GM13977 (cell line): ENCODE measurements at places on chromosomes 1 and 21.
A peak's percentile ranks its signal among the peaks of the same experiment; 100 is the strongest.

DNA sequence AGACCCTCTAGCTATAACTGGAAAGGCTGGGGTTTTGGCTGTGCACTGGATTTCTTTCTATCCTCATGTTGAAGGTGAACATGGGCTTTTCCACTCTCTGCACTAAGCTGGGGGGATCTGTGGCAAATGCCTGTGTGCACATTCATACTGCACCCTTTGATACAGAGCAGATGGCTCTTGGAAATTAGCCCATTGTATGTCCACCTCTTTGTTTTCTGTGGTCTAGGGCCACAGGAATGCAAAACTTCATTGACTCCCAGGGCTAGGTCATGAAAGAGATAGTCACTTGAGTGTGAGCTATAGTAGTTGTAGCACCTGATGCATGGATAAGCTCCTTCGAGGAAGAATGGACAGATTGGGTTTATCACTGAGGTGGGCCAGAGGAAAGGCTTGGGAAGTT lies 5.7 kb upstream of the OR14A16 start:
- DNase-seq, result no peak

GRCh38 chr1:231376875-231377549 lies 38.9 kb downstream of the SPRTN start:
- DNase-seq, result no peak

DNA sequence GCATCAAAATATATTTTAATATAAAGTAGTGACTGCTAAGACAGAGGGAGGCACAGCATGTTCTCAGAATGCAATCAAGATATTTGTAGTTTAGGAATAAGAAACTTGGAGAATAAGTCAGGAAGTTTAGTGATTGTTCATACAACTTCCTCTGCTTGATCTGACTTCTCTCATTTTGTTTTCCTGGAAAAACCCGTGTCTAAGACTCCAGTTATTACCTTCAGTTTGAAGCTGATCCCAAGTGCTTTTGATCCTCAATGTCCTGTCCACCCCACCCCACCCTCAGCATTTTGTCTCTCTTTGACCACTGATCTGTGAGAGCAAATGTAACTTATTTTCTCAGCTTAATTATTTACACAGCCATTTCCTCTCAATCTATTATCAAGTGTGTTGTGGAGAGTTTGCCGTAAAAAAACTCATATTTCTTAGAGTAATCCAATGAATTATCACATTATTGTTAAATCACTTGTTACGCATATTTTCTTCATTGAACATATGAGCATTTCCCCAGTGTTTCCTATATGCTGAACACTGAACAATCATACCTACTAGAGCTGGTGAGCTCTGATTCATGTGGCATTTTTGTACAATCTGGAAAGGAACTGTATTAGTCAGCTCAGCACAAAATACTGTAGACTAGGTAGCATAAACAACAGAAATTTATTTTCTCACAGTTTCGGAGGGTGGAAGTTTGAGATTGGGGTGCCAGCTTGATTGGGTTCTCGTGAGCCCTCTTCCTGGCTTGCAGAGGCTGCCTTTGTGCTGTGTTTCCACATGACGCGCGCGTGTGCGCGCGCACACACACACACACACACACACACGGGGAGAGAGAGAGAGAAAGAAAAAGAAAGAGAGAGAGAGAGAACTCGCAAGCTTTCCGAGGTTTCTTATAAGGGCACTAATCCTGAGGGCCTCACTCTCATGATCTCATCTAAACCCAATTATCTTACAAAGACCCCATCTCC lies 65.5 kb upstream of the DPYD start:
- DNase-seq, result no peak

DNA sequence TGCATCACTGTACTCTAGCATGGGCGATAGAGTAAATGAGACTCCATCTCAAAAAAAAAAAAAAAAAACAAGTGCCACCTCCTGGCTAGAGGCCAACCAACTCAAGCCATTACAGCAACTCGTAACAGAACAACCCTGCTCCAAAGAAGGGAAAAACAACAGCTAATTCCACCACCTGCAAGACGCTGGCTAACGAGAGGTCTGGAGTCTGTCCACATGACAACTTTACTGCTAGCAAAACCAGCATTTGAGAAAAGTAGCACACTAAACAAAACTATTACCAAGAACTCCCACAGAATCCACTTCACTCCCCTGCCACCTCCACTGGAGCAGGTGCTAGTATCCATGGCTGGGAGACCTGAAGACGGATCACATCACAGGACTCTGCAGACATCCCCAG lies 24.1 kb upstream of the EGLN1 start:
- DNase-seq, result no peak

DNA sequence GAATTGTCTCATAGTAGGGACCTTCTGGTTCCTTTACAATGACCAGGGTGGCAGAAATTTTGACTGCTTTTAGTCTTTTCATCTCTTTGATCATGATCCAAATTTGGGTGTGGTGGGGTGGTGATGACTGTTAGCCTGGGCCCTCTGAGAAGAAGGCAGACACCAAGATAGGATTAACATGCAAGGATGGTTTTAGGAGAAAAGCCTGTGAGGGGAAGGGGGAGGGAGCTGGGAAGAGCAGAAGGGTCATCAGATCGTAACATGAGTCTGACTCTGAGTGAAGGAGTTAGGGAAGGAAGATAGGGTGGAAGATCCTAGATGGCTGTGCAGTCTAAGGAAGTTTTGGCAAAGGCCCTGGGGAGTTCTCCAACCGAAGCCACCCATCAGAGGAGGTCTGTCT lies 28.5 kb upstream of the CAMSAP2 start:
- DNase-seq, result no peak

DNA sequence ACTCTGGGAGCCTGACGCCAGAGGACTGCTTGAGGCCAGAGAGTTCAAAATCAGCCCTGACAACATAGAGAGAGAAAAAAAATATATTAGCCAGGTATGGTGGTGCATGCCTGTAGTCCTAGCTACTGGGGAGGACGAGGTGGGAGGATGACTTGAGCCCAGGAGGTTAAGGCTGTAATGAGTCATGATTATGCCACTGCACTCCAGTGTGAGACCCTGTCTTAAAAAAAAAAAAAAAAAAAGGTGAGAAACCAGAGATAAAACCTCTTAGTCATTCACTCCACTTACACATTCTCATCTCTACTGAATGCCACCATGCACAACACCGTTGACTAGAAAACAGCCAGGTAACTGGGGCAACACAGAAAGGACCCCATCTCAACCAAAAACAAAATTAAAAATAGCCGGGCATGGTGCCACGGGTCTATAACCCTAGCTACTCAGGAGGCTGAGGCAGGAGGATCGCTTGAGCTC lies 178.1 kb downstream of the SLC45A1 start:
- DNase-seq, result peak; percentile 40

GRCh38 chr1:15959827-15960446 lies 16.0 kb downstream of the ZBTB17 start:
- DNase-seq, result no peak

DNA sequence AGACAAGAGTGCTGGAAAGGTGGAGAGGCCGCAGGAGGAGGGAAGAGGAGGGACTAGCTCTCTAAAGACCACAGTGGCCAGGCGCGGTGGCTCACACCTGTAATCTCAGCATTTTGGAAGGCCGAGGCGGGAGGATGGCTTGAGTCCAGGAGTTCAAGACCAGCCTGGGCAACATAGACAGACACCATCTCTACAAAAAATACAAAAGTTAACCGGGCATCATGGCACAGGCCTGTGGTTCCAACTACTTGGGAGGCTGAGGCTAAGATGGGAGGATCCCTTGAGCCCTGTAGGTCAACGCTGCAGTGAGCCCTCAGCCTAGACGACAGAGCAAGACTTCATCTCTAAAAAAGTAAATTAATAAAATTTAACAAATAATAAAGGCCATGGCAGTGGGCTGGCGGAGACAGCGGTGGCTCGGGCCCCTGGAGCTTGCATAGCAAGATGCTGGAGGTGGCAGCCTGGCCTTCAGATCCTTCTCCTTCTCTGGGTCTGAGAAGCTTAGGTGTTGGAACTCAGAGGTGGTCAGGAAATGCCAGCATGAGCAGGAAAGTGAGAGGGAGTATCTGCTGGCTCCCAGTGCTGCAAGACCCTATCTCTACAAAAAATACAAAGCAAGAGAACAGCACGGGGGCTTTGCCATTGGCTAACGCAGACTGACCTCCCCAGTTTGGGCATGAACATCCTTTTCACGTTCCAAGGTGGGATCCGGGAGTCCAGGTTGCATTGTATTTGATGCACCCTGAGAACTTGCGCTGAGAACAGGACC lies 10.7 kb downstream of the WNT3A start:
- DNase-seq, result no peak

- DNase-seq, result peak; percentile 39
Observed at GRCh38 chr1:160777486-160778089, 18.4 kb upstream of the LY9 start.

GRCh38 chr1:169295425-169295824 lies 72.2 kb downstream of the NME7 start:
- no peak for DNase-seq

GRCh38 chr1:151830055-151830454 lies 1.5 kb downstream of the RORC start:
- DNase-seq, result no peak

- DNase-seq, result no peak
Observed at GRCh38 chr1:182735343-182735742, 51.0 kb upstream of the RGS8 start.

GRCh38 chr1:246566813-246567645 lies 773 bp downstream of the CNST start:
- peak; percentile 38 for DNase-seq

DNA sequence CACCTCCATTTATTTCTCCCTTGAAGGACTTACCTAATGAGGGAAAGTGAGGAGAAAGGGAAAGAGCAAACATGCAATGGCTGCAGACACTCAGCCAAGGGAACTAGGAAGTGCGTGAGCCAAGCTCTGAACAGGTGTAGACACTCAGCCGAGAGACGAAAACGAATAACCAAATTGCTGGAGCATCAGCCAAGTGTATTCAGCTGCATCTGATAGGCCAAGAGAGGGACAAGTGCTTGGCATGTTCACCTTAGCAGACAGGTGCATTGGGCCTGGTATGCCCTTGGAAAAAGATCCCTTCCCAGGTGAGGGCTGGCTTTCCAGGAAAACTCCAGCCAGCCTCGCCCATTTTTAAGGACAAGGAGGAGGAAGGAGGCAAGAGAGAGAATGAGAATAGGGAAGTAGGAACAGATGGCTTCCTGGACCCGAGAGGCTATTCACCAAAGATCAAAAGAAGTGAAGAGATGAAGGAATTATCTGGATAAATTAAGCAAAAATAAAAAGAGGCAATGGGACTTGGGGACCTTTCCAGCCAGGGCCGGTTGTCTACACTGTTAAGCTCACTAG lies 184.7 kb downstream of the TOMM20 start:
- no peak for DNase-seq

DNA sequence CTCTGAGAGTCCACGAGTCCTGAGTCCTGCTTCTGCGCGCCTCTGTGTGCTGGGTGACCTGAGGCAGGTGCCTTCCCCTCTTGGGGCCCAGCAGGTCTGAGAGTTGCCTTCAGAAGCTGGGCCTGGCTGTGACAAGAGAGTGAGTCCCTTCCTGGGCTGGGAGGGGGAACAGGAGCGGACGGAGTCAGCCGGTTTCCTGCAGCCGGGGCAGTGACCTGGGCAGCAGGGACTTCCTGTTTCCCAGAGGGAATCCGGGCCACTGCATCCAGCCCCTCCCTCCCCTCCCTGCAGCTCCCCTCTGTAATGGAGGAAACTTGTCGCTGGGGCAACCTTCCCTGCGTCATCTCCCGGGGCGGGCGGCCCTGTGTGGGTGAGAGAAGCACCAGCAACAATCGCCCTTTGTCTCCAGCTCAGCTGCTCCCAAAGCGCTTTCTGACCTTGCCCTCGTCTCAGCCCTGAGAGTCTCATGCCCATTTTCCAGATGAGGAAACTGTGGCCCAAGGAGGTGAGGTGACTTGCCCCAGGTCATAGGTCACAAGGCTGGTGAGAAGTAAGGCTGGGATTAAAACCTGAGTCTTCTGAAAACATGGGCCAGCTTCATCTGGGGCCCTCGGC lies 61.1 kb downstream of the SDC3 start:
- no peak for DNase-seq

- peak; percentile 56 for DNase-seq
Observed at GRCh38 chr1:58047265-58047858, 499.2 kb downstream of the OMA1 start.

DNA sequence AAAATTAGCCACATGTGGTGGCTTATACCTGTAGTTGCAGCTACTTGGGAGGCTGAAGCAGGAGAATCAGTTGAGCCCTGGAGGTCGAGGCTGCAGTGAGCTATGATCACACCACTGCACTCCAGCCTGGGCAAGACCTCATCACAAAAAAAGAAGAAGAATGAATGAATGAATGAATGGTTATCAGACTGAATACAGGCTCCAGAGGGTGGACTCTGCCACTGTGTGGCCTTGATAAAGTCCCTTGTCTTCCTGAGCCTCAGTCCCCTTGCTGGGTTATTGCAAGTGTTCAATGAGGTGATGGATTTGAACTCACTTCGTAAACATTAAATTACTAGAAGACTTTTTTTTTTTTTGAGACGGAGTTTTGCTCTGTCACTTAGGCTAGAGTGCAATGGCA lies 24.7 kb downstream of the SHISAL2A start:
- no peak for DNase-seq

GRCh38 chr1:156226782-156227181 lies 14.0 kb downstream of the PMF1 start:
- DNase-seq, result no peak

- DNase-seq, result no peak
Observed at GRCh38 chr1:26844424-26845196, 18.1 kb downstream of the ZDHHC18 start.

GRCh38 chr1:193311226-193311948 lies 125.0 kb upstream of the B3GALT2 start:
- no peak for DNase-seq

DNA sequence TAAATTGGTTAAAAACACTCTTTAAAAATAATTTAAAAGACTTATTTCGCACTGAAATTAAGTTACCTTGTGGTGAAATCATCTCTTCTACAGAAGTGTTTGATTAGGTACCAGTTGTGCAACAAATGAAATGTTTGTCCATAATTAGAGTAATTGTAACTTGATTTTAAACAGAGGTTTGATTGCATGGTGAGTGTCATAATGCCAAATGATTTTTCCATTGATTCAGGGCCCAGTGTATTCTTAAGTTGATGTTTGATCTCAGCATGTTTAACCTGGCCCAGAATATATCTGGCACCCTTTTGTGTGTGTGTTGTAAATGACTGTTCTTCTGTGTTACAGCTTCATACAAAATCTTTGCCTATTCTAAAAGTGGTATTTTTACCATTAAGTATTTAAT lies 28.5 kb downstream of the LRRC8B start:
- no peak for DNase-seq

- DNase-seq, result peak; percentile 24
Observed at GRCh38 chr21:42836767-42837301, 42.5 kb downstream of the WDR4 start.

GRCh38 chr1:3716351-3716750 lies 35.9 kb upstream of the CCDC27 start:
- no peak for DNase-seq

- no peak for DNase-seq
Observed at GRCh38 chr1:221612047-221612777, 129.7 kb downstream of the DUSP10 start.
